ENCODE measurements at places on chromosomes 7 and 10. TPM values are rescaled to one million over a fixed set of nuclear protein-coding genes. Genes with fewer than 3 reads are reported as not detected.

DNA sequence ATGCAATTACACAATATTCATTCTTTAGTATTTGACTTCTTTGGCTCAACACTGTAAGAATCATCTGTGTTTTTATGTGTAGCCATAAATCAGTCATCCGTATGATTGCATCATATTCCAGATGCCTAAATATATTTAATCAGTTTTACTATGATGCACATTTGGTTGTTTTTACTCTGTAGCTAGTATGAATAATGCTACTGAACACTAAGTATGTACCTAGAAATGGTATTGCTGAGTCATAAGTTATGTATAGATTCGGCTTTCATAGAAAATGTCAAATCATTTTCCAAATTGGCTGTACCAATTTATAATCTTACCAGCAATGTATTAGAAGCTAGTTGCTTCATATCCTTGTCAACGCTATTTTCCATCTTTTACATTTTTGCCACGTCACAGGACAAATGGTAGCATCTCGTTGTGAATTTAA, 197.3 kb upstream of the PLXNA4 start:
- DNase-seq, result no peak

MSS51 gene
- total RNA-seq, result 2.7 TPM

DNA sequence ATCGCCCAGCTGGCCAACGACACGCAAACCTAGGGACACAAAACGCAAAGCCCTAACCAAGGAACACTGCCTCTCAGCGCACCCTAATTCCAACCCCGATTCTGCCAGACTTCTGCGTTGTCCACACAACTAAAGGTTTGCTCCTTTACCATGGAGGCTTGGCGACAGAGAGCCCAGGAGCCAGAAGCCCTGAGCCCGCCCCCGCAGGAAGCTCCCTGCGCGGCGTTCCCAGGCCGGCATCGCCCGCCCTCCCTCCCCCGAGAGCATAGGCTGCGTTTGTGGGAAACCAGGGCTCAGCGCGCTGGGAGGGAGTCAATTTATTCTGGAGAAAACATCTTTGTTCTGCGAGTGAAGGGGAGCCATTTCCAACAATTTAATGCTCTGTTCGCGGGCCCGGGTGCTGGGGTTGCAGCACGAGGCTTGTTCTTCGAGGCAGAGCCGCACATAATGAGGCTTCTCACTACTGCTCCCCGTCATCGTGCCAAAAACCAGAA, 103.9 kb downstream of the GRID1 start:
- DNase-seq, result no peak

TMEM225B gene
- 0.30 TPM for total RNA-seq

- no peak for DNase-seq
These were observed 162.4 kb upstream of the MDFIC start for GRCh38 chr7:114759347-114760062.

Measured in lower lobe of right lung (tissue), 2 donors.